ENCODE measurements at places on chromosomes 12 and 14.

DNA sequence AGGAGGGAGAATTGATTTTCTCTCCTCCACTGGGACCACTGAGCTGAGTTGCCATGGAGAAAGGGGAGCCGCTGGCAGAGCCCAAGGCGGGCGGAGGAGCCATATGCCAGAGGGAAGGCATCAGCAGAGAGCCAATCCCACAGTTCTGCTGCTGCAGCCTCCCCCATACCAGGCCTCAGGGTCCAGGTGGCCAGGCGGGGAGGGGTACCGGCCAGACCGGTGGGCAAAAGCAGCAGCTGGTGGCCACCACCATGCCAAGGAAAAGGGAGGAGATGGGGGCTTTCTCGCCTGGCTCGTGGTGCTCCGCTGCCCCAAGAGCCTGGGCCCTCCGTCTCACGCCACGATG, 72.8 kb downstream of the PITPNM2 start:
- no peak for DNase-seq

GRCh38 chr12:43406801-43407200, 145.2 kb downstream of the ADAMTS20 start:
- no peak for DNase-seq

DNA sequence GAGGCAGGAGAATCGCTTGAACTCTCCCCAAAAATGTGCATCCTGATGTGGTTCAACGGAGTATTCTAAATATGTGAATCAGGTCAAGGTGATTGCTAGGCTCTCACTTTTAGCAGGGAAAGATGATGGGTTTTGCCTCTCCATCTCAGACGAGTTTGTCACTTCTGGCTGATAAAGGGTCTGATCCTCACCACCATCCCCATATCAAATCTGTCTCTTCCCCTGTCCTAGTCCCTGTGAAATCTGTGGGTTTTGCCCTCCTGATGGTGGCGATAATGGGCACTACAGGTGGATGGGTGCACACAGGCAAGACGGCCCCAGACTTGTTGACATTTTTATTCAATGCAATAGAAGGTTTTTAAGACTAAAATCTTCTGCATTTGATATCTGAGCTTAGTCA, 384.6 kb downstream of the GLT1D1 start:
- no peak for DNase-seq

- DNase-seq: no peak
Measured at GRCh38 chr12:92471551-92471950, 231.2 kb upstream of the PLEKHG7 start.

DNA sequence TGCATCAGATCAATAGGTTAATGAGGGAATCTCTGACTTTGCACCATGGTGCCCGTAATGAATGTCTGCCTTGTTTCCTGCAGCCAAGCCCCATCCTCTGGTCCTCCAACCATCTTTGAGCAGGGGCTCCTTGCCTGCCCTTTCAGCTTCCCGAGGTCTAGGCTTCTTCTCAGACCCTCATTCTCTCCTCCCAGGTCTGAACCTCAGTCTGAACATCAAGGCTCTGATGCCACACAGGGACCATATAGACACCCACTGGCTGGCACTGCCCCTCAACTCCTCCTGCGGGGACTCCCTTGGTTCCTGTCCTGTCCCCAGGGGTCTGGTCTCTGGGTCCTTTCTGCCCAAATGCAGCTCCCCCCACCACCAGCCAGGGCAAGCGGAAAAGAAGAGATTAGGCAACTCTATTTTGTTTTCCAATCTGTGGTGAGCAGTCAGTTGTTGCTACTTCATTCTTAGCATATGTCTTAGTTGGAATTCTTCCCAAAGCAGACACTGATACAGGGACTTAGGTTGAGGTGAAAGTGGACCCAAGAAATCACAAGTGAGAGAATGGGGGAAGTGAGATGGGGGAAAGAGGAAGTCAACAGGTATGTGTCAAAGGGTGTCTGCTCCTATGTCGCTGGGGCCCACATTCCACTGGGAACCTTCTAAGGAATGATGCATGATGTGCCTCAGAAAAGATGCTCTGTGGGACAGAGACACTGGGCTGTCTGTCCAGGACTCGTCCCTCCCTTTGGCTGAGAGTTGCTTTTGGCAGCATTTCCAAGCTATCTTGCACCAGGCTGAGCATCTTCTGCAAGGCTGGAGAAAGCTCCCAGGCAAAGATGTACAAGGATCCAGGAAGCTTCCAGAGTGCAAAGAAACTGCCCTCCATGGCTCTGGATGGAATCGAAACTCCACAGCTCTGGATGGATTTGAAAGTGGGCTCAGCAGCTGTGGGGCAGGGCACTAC, 1096.5 kb upstream of the TMEM132C start:
- no peak for DNase-seq

DNA sequence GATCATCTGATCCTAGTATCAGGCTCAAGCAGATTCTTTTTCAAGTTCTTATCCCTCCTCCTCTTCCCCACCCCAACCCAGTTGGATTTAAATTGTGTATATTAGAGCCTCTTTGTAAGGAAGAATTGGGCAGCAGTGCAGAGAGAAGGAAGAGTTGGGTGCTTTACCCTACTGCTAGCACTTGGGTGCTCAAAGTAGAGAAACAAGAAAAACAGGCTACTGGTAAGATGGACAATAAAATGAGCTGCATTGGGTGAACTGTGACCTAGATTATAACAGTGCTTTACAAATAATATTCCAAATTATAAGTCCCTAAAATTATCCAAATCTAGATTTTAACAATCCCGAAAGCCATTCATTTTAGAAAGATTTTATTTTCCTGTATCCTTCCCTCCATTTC, 363.4 kb upstream of the GARIN6 start:
- DNase-seq: no peak

GRCh38 chr12:52209321-52209720, 17.5 kb upstream of the KRT80 start:
- DNase-seq: no peak

DNA sequence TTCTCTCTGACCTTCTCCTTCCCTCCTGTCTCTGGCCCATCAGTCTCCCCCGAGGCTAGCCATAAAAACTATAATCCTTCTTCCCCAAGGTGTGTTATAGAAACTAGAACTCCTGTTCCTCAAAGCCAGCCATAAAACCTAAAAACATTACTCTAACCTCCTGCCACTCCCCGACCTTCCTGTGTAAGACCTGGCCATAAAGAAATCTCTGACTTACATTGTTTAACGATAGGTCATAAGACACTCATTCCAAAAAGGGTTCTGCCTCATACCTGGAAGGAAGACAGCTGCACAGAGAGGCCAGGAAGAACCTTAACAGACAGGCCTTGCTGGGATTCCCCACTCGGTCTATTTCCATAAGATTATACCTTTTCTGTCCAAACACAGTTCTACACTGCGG, 70.9 kb upstream of the EEA1 start:
- no peak for DNase-seq

GRCh38 chr14:54425537-54426274, 15.5 kb downstream of the CNIH1 start:
- no peak for DNase-seq

DNA sequence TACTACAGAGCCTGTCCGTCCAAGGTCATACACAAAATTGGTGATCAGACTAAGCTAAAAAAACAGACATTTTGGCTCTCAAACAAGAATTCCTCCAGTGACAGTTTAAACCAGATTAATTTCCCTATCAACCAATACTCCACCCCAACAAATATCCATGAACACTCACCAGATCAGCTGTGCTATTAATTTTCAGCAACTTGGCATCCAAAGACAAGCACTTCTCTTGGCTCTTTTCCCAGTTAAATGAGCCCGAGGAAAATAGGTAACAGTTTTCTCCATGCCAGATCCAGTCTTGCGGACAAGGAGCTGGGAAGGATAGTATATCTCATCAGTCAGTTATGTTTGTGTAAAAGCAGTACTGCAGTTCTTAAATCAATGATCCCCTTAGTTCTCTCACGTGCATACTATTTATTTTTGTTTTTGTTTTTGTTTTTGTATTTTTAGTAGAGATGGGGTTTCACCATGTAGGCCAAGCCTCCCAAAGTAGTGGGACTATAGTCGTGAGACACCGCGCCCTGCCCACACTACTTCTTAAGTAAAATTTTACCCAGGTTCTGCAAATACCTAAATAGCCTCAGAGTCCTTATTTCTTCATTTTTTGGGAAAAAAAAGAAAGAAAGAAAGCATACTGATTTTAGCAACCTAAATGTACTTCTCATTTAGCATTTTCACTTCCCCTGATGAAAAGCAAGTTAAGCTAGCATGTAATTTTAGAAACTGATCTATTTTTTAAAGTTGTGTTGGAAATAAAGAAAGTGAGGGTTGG, 11.1 kb downstream of the OLR1 start:
- no peak for DNase-seq

DNA sequence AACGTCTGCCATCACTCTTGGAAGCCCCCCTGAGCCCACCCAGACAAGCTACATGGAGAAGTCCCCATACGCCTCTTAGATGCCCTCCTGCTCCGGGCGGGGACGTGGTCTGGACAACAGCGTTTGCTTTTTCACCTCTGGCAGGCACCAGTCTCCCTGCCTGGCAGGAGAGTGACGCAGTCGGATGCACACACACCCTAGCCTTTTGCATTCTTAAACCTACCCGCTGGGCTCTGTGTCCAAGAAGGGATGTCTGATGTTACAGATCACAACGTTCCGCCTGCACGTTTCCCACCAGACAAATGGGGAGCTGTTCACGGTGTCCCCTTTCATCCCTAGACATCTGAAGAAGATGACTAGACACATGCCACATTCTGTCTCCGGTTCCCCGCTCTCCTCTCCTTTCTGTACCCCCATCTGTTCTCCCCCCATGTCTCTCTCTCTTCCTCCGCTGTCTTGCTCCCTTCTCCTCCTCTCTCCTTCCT, 100.2 kb downstream of the RIMBP2 start:
- DNase-seq: no peak

DNA sequence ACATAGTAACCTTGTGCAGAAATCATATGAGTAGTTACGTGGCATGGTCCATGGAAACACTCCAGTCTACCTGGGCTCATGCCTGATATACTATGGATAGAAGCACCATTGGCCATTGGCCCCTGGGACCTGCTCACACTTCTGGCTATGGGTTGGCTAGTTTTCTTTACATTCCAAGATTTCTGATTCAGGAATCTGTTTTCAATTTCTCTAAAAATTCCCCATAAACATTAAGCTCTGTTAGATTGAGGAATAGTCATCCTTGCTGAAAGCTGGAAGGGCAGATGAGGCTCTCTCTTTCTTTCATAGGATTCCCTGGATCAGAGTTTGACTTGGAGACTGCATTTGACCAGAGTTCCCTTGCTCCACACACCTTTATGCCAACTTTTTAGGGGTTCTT, 37.3 kb upstream of the RAP1B start:
- DNase-seq: no peak

DNA sequence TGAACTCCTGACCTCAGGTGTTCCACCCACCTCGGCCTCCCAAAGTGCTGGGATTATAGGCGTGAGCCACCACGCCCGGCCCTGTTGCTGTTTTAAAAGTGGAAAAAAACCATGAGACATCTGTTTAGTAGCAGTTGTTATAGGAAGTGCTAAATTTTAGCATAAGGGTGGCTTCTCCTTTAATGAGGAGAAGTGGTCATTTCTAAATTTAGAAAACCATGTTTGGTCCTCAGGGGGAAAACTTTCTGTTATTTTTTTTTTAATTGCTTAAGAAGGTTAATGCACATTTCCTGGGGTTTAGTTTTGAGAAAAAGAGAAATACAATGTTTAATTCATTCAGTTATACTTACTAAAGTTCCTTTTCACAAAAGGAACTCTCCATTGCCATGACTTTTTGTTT, 102.1 kb downstream of the MYRFL start:
- DNase-seq: peak; percentile 65

GRCh38 chr12:27185234-27186021, 58.7 kb upstream of the STK38L start:
- DNase-seq: peak; percentile 38

Measured in Kasumi-1 (cell line).